Activated CD8-positive, alpha-beta memory T cell treated with anti-CD3 and anti-CD28 coated beads for 24 hours (primary cell): ENCODE measurements at places on chromosomes 2 and 18.

DNA sequence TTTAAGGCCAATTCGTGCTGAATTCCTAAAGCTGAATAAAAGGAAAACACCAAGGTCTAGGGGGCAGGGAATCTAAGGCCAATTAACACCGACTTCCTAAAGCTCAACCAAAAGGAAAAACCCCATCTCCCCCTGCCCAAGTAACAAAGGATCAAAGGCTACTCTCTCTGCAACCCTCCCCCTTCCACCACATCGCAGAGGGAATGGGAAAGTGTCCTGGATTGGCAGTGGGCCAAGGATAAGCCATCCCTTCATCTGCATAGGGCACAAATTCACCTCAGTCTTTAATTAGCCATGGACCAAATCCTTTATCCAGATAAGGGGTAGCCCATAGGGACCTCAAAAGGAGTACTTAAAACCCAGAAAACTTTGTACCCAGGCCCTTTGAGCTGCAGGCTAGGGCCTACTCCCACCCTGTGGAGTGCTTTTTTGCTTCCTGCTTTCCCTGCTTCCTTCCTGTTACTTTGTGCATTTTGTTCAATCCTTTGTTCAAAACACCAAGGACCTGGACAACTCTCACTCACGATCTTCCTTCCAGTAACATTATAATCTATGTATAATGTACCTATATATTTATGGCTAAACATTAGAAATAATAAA is 2119.8 kb upstream of the CELF4 start:
- DNase-seq = no peak

DNA sequence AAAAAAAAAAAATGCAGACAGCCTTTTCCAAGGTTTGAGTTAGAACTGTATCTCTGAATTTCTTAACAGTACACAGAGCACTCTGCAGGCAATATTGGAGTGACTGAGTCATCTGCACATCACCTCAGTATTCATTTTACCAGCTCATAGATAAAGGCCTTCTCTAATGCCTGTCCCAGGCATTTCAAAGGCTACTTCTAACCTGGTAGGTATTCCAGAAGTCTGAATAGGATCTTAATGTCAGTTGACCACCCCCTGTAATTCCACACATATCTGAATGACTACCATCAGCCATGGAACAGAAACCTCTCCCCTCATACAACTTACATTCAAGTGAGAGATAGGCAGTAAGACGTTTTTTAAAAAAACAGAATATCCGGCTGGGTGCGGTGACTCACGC is 9.0 kb downstream of the METTL21A start:
- DNase-seq = no peak

DNA sequence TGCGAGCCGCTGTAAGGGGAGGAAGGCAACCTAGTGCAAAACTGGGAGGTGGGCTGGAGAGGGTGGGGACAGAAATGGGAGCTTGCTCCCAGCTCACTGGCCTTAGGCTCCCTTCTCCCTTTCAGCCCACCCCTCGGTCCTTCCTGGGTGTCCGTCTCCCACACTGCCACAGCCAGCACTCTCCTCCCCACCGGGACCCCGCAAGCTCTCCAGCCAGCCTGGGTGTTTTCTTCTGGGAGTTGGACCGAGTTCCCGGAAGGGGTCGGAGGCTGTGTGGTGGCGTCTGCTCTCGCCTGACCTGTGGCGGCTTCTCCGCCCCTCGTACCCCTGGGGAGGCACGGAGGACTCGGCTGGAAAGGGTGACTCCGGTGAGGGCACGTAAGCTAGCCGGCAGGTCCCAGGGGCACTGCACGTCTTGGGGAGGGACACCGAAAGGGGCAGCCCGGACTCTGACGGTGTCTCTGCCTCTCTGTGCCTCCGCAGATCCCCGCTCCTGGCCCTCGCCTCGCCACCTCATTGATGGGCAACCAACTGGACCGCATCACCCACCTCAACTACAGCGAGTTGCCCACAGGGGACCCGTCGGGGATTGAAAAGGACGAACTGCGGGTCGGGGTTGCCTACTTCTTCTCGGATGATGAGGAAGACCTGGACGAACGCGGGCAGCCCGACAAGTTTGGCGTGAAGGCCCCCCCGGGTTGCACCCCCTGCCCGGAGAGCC is 1.1 kb downstream of the LRATD1 start:
- DNase-seq = no peak

- DNase-seq = no peak
Measured at GRCh38 chr2:219912491-219912921, 285.1 kb downstream of the SLC4A3 start.

DNA sequence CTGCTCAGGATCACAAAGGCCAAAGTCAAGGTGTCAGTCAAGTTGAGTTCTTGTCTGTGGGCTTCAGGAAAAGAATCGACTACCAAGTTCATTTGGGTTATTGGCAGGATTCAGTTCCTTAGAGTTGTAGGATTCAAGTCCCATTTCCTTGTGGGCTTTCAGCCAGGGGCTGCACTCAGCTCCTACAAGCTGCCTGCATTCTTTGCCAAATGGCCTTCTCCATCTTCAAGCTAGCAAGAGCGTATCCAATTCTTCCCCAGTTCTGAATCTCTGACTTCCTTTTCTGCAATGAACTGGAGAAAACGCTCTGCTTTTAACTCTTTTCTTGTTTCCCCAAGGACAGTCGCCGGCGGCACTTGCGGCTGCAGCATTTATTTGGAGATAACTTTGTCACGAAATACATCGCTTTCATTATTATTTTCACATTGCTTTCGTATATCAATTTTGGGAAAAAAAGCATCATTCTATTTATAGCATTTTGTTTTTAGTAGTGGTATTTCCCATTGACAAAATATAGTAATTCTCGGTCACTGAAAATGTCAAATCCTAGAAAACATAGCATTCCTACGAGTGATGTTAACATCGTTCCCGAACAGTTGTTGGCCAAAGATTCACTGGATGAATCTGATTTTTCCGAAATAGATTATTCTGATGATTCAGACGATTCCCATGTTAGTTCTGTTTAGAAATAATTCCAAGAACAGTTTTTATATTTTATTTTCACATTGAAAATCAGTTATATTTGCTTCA is 59.6 kb upstream of the SERPINE2 start:
- DNase-seq = no peak

GRCh38 chr2:133755480-133756300 is 187.4 kb upstream of the NCKAP5 start:
- no peak for DNase-seq

DNA sequence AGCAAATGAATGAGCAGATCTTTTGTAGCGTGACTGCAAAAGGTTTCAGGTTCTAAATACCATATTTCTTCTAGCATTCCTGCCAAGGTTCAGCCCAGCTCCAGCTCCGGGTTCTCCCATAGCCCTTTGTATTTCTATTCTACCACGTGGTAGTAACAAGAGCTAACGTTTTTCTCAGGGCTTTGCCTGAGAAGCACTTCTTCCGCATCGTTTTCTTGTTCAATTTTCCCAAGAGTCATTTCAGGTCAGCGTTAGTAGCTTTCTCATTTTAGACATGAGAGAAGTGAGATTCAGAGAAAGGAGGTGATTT is 120.1 kb upstream of the MYCN start:
- DNase-seq = no peak

- no peak for DNase-seq
Measured at GRCh38 chr2:26702025-26702424, 9.5 kb downstream of the KCNK3 start.

DNA sequence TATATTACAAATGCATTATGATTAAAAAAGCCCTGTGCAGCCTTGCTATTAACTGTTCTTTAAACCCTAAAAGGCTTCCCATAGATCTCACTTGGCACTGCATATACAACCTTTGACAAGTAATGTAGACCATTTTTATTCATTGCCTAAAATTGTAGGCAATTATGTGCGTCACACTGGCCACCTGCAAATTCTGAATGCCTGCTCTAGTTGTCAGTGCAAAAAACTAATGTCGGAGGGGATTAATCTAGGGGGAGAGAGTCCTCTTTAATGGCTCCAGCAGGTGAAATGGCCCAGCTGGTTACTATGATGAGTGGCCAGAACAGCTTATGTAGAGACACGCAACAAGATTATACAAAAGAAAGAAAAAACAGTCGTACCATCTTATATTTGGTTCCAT is 123.2 kb downstream of the OLA1 start:
- DNase-seq = no peak

GRCh38 chr18:23888881-23889280 is 125.7 kb upstream of the TTC39C start:
- no peak for DNase-seq

GRCh38 chr18:24063121-24063731 is 48.7 kb downstream of the TTC39C start:
- DNase-seq = no peak

DNA sequence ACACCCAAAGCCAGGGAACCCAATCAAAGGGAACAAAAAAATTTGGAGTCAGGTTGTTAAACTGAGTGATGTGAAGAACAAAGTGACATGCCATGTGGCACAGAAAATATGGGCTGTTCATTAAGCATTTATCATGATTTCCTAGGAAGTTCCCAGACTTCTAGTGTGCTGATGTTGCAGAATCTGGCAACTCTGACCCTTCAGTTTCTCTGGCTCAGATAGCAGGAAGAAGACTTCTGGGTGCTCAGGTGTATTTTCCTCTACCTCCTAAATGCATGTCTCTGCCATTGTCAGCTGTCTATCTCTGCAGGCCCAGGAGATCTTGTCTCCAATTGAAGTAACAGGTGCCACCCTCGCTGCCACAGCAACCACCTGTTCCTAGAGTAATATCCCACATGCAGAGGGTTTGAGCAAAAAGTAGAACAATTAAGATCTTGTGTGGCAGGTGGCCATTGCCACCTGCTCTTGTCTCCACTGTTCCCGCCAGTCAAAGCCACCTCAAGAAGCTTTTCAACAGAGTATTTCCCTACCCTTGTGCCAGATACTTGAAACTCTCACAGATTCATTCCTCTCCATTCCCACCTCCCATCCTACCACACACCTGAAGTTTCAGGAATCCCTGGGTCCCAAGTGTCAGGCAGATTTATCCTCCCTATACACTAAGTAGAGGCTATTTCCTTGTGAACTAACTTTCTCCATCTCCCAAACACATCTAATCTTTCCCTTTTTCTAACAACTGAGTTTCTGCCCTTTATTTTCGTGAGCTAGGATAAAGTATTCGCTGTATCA is 533.7 kb upstream of the CHAC2 start:
- DNase-seq = no peak

DNA sequence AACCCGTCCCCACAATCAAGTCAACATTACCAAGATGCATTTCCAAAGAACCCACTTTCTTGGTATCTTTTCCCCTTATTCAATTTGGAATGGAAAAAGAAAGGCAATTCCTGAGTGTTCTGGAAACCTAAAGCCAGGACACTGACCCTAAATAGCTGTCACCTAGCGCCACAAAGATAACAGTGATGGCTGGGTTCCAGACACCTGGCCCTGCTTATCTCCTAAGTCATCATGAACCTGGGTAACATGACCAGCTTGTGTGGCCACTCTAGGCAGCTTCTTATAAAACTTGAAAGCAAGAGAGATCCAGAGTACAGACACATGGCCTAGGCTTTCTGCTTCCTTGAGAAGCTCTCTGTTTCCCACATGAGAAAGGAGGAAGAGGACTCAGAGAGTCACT is 95.4 kb downstream of the BOD1L2 start:
- DNase-seq = no peak

DNA sequence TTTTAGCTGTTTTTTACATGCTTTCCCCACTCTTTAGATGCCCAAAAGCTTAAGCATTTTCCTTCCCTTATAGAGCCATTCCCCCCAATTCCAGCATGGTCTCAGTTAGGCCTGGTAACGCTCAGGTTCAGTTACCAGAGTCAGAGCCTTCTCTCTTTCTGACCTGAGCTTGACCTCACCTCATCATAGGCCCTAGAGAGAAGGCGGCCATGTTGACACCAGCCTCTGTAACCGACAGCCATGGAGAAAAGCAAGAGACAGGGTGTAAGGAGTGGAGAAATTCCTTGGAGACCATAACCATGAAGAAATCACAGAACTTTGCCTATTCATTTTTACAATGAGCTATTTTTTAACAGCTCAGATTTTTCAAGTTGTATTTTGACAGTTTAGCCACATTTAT is 99.4 kb downstream of the RTN4 start:
- no peak for DNase-seq

- DNase-seq = no peak
Measured at GRCh38 chr18:11106894-11107293, 42.5 kb downstream of the PIEZO2 start.

DNA sequence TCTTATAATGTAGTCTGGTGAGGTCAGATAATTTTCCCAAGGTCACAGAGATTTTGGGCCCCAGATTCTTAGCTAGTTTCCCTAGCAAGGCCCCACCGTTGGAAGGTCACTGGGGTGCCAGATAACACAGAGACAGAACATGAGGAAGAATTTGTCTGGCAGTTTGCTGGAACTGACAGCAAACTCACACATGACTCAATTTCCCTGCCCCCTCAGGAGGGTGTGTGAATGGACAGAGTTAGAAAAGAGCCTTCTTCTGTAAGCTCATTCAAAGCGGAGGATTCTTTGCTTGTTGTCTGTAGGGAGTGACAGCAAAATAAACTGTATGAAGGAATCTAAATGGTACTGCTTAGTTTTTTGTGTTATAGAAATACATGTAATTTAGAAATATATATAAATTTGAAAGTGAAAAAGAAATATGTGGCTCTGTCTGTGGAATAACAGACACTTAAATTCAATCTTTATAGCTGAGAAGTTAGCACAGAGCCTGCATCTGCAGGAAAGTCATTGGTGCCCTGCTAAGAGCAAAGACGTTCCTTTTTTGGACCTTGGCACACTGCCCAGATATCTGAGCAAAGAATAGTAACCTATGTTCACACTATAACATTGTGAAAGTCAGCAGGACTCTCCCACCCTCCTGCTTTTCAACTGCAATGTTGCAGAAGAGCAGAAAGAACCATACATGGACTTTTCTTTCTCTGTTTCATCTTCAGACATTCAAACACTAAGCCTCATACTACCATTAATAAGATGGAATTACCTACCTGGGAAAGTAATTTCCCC is 2.1 kb downstream of the MDH1 start:
- no peak for DNase-seq

- no peak for DNase-seq
Measured at GRCh38 chr2:11368059-11368572, 23.7 kb upstream of the ROCK2 start.

GRCh38 chr18:40473221-40474029 is 1481.6 kb upstream of the PIK3C3 start:
- DNase-seq = no peak

GRCh38 chr2:67649331-67650261 is 252.5 kb downstream of the ETAA1 start:
- DNase-seq = no peak

DNA sequence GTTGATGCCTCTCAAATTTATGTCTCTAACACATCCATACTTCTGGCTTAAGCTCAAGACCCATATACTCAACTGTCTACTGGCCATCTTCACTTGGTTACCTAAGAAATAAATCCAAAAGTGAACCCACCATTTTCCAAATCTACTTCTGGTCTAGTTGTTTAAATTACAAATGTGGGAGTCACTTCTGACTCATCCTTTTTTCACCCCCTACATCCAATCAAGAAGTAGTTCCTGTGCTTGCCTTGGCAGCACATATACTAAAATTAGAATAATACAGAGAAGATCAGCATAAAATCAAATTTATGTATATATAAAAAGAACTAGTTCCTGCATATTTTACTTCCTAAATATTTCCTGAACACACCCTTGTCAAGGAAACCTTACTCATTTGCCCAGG is 53.6 kb downstream of the STRN start:
- DNase-seq = no peak

- DNase-seq = no peak
Measured at GRCh38 chr18:30709595-30709994, 332.9 kb downstream of the DSC3 start.
